Endothelial cell (in vitro differentiated cells): ENCODE measurements at places on chromosomes 4 and X.

DNA sequence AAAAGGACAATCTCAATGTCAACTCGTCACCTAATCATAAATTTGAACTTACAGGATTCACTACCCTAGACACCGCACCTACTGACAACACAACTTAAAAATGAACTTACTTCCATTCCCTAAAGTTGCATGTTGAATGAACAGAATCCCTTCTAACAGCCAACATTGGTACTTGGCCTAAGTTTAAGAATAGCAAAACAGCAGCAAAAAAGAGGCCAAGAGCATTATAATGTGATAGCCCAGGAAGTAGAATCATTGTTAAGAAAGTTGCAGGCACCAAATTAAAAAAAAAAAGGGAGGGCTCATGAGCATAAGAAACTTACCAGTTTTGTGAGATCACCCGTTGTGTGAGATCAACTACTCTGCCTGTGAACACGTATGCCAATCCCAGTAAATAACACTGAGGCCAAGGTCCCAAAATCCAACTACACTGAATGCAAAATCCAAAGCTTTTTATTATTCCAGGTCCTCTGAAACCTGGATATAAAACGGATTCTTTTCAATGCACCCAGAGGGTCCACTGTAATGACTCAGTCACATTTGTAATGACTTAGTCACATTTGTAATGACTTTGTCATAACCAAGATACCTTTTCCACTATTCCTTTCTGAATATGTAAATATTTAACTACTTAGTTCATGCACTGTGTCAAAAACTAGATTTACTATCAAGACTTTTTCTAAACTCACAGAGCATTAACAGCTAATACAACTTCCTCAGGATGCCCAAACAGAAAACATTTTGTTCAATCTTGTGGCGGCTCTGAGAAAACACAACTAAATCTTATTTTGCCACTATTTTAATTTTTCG is 6.8 kb downstream of the HNRNPDL start:
- DNase-seq, result no peak

- DNase-seq, result no peak
Observed at GRCh38 chr4:74543231-74543781, 98.4 kb downstream of the AREG start.

- DNase-seq, result peak; percentile 20
Observed at GRCh38 chrX:143634663-143635455, 1.0 kb downstream of the SLITRK4 start.

DNA sequence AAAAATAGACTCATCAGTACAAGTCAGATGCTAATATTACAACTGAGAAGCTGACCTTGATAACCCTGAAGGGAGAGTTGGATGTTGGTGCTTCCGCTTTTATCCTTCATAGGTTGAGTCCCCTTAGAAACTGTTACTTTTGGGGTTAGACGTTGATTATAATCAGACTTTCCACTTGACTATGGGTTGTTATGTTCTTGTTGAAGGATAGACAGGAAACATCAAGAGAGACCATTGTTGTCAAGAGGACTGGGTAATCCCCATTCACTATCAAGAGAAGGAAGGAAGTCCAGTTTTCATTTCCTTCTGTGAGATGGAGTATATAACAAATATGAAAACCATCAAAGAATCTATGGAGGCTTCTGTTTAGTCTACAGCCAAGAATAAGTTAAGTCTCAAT is 229.9 kb upstream of the AFF2 start:
- DNase-seq, result no peak

DNA sequence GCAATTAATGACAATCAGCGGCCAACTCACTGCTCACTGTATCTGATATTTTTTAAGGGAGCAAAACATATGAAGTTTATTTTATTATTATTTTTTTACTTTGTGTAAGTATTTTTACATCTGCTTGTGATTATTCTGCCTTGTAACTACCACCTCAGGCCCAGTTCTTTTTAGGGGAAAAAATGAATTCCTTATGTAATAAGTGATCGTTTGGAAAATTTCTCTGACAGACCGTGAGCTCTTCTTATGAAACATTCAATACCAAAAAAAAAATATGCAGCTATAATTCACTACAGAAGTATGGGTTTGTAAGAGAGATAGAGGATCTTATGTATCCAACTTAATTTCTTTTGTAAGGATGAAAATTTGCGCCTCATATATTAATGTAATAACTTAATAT is 33.5 kb upstream of the STOX2 start:
- no peak for DNase-seq

- DNase-seq, result no peak
Observed at GRCh38 chrX:6718766-6719165, 183.8 kb upstream of the VCX3A start.

DNA sequence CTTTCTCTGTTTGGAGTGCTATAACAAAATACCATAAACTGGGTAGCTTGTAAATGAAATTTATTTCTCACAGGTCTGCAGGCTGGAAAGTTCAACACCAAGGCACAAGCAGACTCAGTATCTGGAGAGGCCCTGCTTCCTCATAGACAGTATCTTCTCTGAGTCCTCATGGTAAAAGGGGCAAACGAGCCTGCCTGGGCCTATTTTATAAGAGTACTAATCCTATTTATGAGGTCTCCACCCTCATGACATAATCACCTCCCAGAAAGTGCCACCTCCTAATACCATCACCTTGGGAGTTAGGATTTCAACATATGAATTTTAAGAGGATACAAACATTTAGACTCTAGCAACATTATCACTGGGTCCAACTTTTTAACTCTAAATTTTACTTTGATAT is 200.3 kb downstream of the STPG2 start:
- DNase-seq, result no peak

GRCh38 chr4:185019456-185020292 is 1.4 kb downstream of the HELT start:
- peak; percentile 32 for DNase-seq

GRCh38 chrX:121160987-121161386 is 113.6 kb downstream of the GLUD2 start:
- no peak for DNase-seq

- no peak for DNase-seq
Observed at GRCh38 chr4:101441446-101441845, 94.1 kb upstream of the PPP3CA start.

DNA sequence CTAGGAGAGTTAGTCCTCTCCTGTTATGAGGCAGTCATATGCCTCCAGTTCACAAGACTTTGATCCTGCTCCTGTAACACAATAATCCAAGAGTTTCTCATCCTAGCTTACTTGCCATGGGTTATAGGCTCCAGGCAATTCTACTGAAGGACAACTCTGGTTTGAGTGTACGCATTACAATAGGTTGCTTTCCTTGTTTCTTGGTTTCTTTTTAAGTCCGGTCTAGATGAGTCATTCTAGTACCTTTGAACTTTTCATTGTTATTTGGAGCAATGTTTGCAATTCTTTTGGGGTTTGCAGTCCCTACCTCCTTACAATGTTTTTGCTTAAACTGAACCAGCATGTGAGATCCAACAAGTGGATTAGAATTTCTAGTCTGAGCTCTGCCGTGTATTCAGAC is 109.1 kb downstream of the ANAPC4 start:
- no peak for DNase-seq

DNA sequence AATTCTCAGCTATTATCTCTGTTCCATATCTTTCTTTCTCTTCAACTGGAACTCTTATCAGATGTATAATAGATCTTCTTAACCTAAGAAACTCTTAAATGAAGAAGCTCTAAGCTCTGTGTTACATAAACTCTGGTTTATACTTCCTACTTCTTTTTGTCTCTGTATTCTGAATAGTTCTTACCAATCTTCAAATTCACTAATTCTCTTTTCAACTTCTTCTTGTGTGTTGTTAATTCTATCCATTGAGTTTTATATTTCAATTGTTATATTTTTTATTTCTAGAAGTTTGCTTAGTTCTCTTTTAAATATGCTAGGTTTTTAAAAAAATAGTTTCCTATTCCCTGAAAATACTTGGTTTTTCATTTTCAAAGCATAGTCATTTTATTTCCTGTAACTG is 13.2 kb upstream of the MMAA start:
- DNase-seq, result no peak

GRCh38 chr4:47686294-47686872 is 151.5 kb downstream of the CORIN start:
- DNase-seq, result peak; percentile 73
